Activated CD4-positive, CD25-positive, alpha-beta regulatory T cell (primary cell): ENCODE measurements at places on chromosomes 5 and 9.

GRCh38 chr9:94772639-94773303, 46.3 kb downstream of the AOPEP start:
- DNase-seq: no peak

DNA sequence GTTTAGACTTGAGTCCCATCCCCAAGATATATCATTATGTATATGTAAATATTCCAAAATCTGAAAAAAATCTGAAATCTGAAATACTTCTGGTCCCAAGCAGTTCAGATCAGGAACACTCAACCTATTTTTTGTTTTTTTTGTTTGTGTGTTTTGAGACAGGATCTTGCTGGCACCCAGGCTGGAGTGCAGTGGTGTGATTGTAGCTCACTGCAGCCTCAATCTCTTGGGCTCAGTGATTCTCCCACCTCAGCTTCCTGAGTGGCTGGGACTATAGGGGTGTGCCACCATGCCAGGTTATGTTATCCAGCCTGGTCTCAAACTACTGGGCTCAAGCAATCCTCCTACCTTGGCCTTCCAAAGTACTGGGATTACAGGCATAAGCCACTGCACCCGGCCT, 50.7 kb upstream of the TRAF1 start:
- no peak for DNase-seq

- DNase-seq: no peak
Observed at GRCh38 chr5:151151793-151152192, 5.8 kb downstream of the ANXA6 start.

DNA sequence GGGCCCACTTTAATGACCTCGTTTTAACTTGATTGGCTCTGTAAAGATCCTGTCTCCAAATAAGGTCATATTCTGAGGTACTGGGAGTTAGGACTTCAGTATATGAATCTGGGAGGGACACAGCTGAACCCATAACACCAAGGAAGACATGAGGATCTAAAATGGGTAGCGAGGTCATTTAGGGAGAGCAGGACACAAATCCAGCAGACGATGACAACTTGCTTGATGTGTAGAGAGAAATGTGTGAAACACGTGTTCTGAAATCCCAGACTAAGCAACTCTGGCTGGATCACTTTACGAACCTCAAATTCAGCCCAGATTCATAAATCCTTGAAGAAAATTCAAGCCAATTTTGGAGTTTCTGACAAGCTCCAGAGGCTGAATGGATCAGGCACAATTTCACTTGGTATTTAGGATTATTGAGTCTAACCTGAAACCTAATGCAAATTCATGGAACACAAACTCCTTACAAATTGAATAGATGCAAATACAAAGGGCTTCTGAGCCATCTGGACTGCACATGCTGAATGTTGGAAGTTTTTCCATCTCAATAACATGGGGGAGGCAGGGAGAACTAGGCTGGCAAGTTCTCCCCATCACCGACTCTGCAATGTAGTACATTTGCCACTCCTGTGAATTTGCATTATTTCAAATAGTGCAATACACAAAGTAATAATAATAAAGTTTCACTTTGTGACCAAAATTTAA, 74.0 kb upstream of the SLC30A5 start:
- DNase-seq: no peak

- no peak for DNase-seq
Observed at GRCh38 chr5:136080113-136080482, 51.3 kb downstream of the TGFBI start.

DNA sequence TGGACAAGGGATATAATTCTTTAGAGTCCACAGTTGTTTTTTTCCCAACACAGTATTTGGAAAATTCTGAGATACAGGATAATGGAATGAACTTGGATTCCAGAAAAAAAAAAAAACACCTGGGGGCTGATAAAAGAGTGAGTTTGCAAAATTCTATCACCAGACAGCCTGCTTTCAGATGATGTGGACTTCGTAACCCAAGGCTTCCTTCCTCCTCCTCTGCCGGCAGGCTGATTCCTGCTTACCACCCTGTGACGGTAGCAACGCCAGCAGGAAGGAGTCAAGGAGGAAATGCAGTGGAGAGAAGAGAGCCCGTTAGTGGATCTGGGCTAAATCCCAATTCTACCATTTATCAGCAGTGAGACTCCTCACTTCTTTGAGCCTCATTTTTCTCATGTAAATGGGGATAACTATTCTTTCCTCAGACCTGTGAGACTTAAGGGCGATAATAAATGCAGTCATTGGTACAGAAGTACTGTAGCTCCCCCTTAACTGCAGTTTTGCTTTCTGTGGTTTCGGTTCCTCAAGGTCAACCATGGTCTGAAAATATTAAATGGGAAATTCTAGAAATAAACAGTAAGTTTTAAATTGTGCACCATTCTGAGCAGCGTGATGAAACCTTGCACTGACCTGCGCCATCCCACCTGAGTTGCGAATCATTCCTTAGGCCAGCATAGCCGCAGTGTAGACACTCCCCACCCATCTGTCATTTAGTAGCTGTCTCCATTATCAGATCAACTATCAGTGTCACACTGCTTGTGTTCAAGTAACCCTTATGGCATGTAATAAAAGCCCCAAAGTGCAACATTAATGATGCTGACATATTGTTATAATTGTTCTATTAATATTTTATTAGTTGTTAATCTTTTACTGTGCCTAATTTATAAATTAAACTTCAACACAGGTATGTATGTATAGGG, 71.4 kb downstream of the DCP2 start:
- DNase-seq: no peak

DNA sequence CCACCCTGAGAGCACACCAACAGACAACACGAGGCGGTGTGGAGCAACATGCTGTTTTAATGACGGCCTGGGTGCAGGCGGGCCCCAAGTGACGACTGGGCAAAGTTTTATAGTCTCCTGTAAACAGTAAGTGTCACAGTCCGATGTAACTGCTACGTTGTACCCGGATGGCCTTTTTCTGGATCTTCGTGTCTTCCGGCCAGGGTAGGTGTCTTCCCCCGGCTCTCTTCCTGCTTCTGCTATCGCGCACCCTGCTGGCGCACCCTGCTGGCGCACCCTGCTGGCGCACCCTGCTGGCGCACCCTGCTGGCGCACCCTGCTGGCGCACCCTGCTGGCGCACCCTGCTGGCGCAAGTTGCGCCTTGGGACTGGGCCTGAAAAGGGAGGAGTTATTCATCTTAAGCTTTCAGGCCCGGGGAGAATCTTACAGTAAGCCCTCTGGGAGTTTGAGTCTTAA, 143.0 kb upstream of the TARS1 start:
- DNase-seq: no peak

- DNase-seq: no peak
Observed at GRCh38 chr5:9156282-9156681, 389.6 kb downstream of the SEMA5A start.

DNA sequence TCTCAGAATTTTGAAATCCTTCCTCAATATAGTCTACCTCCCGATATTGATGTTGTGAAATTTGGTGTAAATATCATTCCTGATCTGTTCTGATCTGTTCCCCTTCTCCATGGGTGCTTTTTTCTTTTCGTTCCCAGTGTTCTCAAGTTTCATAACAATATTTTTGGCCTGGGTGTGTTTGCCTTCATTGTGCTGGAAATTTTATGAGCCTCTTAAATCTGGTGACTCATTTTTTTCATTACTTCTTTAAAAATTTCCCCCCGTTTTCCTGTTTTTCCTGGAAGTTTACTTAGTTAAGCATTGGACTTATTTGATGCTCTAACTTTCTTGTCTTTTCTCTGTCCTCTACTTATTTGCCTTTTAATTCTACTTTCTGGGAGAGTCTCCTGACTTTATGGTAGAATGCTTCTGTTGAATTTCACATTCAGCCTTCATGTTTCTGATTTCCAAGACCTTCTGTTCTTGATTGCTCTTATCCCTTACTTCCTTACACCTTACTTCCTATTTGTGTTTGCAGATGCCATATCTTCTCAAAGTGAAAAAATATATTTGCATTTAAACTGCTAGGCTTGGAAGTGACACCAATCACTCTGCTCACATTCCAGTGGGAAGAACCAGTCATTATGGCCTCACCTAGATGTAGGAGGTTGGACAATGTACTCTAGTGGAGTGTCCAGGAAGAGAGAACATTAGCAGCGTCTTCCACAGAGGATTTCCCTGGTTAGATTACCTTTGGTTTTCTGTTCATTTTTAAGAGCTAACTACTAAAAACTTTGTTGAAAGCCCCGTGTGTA, 441.9 kb downstream of the ARHGEF28 start:
- DNase-seq: no peak

DNA sequence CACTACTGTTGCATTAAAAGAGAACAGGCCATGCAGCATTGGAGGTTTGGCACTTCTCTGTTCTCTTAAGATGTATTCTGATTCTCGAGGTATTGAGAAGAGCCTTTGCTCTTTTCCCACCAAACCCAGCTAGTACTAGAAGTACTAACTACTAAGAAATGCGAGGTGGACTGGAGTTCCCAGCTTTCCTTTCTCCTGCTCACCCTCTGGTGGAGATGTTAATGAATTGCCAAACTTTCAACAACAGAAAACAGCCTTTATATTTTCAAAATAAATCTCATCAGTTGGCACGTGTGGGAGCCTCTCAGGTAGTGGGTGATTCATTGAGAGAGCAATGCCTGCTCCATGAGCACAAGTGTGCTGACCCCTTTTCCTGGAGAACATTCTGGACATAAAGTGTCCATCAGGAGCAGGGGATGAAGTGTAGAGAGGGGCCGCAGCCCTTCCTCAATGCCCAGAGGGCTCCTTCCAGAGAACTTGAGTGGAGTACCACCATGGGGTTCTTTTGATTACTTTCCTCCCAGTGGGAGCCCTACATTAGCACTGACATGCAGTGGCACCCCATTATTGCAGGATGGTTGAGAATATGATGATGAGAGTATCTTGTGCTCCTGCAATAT, 45.7 kb downstream of the TMEM174 start:
- DNase-seq: no peak

DNA sequence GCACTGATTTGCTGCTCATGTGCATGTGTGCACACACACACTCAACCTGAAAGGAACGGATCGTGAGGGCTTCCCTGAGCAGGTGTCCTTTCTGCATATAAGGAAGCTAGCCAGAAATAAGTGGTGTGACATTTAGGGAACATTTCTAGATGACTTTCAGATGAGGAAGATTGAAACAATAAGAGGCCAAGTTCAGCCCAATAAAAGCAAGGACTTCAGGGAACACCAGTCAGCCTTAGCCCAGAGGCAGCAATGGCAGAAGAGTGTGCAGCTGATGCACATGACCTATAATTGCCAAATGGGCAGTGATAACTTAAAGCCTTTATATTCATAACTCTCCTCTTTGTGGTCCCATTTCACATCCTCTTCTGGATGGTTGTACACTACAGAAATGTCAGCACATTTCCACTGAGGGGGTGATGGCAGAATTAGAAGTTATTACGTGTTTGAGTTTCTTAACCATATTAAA, 255.5 kb downstream of the TRIM32 start:
- no peak for DNase-seq

DNA sequence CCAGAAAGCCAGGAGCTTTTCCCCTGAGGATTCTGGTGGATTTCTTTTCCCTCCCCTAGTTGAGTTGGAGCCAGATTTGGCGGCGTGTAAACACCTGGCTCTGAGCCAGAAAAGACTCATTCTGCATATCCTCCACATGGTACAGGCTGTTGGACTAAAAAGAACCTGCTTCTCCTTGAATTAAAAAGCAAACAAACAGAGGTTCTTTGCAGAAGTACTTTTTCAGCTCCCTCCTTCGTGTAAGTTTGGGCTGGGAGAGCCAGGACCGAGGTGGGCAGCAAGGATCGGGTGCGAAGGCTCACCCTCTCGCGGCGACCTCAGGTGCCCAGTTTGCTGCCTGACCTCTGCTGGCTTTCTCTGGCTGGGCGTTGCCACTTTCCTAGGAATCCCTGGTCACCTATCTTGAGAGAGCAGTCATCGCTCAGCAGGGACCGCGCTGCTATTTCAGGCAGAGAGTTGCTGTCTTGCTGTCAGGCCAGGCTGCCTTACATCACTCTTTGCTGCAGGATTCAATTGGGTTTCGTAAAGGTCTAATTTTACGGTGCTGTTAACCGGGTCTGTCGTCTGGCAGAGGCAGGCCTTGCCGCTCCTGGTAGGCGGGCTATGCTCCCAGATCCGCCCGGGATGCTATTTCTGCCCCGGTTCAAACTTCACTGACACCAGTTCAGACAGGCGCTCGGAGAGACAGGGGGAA, 3.2 kb downstream of the PAPPA start:
- DNase-seq: no peak

DNA sequence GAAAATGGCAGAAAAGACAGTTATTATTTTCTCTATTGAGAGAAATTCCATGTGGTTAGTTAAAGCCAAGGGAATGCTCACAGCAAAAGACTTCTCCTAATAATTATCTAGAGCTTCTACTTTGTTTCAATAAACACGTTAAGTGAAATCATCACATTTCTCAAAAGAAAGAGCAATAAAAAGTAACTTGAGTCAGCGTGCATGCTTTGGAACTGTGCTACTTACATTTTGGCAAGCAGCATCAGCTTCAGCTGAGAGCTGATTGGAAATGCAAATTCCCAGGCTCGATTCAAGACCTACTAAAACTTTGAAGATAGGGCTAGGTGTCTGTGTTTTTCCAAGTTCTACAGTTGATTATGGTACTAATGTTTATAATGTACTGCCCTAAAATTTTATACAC, 132.1 kb downstream of the CDH18 start:
- no peak for DNase-seq
